ENCODE measurements at places on chromosomes 5 and 9.

DNA sequence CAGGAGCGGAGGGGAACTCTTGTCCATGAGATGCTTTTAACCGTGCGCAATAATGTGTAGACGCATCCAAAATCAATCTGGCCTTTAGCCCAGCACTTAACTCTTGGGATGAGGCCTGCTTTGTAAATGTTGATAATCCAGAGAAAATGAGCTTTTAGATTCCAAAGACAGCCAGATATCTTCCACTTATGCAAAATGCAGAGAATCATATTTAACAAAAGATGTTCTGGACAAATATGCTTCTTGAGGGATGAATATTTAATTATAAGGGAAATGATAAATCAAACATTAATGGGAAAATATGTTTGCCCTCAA, 5.6 kb downstream of the S1PR3 start:
- no peak for DNase-seq

DNA sequence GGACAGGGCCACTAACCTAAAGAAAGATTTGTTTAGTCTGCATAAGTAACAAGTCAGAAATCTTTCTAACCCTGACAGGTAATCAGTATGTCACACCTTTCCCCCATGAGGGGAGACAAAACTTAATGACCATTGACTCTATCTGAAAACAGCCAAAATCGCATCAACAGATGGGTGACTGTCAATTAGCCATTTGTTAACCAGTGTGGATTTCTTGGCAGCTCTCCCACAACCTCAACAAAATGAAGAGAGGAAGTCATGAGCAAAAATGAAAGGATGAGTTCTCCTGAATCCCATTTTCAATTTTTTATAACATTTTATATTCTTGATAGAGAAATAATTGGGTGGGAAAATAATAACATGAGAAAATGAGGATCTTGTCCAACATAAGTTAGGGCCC, 84.6 kb upstream of the SNX2 start:
- DNase-seq = no peak

GRCh38 chr5:179343021-179343718, 2.1 kb downstream of the ADAMTS2 start:
- DNase-seq = no peak

DNA sequence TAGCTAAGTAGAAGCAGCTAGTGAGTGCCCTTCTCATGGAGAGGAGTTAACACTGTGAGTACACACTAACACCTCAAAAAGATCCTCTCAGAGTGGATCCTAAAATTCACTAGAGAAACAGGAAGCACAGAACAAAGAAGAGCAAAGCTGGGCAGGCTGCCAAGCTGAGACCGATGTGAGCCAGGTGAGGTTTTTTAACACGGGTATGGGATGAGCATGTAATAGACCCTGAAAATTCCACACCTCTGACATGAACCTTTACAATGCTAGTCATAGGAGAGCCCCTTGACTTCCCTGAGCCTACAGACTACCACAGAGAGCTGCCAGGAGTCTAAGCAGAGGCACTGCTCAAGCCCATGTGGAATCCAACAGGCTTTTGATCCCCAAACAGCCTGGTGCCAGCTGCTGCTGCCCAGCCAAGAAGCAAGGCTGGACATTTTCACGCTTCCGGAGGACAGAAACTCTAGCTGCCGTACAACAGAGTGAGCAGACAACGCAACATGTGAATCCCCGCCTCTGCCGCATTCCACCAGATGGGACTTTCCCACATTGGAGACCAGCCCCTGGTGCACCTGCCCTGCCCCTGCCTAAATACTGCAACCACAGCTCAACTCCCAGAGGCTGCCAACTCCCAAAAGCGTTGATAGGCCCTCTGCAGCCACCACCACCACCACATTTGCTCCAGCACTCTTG, 280.8 kb downstream of the CDH10 start:
- DNase-seq = no peak

DNA sequence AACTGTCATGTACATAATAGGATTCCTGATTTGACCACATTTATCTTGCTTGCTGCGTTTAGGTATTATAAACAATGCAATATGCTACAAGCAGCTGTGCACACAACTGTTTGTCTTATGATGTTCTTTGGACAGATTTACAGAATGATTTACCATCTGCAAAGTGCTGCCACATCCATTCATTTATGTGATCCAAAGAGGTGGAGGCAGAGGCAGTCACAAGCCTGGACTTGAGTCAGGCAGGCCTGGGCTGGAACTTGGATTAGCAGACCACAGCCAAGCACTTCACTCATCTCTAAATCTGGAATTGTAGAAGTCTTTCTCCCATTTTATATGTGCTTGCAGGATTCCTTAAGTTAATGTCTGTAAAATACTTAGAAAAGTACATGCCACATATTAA, 149.0 kb downstream of the INSYN2B start:
- no peak for DNase-seq

DNA sequence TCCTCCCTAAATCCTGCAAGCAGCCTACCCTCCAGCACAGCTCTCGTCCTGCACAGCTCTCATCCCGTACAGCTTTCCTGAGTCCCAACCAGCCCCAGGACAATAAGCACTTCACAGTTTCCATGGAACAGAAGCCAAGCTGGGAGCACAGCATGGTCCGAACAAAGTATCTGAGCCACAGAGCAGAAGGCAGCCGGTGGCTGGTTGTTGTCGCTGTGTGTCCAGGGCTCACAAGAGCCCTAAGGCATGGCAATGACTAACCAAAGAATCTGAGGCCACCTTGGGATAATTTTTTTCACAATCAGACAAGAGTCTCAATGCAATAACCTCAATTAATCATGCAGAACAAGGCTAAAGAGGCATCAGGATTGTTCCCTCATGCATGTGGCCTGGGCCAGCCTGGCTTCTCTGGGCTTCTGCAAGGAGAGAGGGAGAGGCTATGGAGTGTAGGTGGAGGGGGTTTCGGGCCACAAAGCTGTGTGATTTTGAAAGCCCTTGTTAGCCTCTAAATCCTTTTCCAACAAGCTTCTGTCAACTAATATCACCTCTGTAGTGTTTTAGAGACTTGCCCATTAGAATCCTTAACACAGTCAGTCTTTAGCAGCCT, 323.4 kb downstream of the PIK3R1 start:
- no peak for DNase-seq

DNA sequence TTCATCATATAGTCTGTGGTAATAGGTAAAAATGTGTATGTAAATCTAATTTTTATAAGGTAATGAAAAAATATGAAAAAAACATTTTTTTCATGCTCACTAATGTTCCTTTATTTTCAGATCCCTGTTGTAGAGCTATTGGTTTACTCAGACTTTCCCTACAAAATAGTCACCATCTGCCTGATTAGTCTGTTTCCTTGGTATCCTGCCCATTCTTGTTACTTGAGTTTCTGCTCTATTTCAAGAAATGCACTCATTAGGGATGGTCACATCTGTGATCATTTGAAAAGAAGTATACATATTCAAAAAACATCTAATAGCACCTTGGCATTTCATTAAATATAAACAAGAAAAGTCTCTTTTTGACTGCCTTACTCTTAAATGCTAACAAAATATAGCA, 21.6 kb upstream of the RASA1 start:
- no peak for DNase-seq

DNA sequence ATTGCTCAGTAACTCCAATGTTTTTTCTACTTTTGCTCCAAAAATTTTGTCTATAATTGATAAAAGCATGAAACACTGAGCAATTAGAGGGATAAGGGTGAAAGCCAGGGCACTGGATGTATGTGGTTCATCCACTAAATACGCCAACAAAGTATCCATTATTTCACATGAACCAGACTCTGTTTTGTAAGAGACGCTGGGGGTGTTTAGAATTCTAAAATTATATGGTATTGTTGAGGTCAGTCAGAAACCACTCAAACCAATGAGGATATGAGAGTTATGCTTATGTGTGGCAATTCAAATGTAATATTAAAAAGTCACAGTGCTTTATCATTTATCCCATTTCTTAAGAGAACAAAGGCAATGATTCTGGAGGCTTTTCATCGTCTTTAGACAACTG, 220.2 kb downstream of the EFNA5 start:
- no peak for DNase-seq

DNA sequence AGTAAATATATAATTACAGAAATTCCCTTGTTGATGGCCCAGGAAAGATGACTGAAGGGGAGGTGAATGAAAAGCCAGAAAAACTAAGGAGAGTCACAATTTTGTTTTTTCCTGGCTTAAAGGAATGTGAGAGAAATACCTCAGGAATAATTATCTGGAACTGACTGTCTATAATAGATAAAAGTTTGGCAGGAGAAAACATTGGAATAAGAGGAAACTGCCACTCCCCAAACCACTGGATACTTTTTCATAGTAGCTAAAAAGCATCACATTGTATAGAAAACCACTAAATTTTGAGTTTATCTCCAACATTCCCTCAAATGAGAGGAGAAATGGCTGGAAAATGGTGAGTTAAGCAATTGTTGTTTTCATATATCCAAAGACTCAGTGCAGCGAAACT, 326.0 kb downstream of the NPR3 start:
- DNase-seq = no peak

DNA sequence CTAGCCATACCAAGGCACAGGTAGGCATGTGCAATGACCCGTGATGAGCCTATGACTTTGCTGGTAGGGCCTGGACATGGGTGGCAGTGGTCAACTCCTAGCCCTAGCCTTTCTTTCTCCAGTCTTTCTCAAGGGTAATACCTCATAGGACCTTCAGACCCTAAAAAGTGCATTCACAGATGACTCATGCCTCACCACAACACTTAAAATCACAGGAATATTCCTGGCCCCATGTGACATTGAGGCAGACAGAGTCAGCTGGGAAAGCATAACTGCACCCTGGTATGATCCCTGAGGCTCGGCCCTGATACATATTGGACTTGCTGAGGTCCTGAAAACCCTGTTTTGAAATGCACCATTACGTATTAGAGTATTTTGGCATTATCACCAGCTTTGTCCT, 449.5 kb downstream of the HINT1 start:
- no peak for DNase-seq

GRCh38 chr5:96253140-96253539, 179.9 kb downstream of the PCSK1 start:
- no peak for DNase-seq

GRCh38 chr5:89686081-89686765, 723.3 kb downstream of the CETN3 start:
- DNase-seq = no peak

DNA sequence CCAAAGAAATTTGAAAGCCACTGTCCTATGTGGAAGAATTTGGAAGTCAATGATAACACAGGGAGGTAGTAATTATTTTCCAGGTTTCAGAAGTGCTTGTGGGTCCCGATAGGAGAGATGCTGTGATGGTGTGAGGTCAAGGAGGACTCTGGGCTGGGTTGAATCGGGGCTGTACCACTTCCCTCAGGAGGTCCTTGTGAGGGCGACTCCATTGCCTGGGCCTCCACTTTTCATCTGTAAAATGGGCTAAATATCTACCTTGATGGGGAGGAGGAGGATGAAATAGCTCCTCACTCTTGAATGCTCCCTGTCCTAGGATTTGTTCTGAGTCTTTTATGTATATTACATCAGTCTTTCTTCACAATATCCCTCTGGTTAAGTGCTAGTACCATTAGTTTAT, 59.0 kb downstream of the ROPN1L start:
- no peak for DNase-seq

DNA sequence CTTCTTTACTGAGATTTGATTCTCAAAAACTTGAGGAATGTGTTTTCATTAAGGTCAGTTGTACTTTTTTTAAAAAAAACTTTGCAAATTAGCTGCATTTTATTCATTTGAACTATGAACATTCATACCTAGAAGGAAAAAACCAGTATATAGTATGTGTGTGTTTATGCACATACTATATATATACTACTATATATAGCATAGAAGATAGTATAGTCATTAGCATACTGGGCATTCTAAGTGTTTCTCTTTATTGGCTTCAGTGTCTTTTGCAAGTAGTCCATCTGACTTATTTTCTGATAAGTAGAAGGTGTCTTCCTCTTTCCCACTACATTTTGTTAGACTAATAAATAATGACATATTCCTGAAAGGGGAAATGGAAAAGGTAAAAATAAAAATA, 33.0 kb downstream of the ELOVL7 start:
- no peak for DNase-seq

DNA sequence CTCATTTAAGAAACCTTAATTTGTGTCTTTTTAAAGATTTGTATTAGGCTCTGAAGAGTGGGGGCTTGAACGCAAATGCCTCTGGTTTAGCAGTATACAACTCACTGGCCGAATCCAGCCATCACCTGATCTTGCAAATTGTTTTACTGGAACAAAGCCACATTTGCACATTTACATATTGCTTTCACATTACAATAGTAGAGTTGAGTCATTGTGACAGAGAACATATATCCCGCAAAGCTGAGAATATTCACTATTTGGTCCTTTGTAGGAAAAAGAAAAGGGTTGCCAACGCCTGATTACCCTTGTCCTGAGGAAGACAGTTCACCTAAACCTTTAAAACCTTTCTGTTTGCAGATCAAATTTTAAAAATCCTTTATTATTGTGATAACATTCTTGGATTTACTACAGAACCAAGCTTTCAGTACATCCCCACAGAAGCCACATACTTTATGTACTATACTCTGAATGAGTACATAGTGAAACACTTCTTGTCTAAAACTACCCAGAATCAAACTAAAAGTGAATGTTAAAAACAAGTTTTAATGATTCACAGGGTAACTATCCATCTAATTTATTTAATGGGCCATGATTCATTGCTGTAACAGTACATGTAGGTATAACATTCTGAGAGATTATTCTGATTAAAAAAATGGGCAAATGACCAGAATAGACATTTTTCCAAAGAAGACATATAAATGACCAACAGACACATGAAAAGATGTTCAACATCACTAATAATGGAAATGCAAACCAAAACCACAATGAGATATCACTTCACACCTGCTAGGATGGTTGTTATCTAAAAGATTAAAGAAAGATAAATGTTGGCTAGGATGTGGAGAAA, 161.0 kb downstream of the SLC25A46 start:
- DNase-seq = no peak

- DNase-seq = no peak
Observed at GRCh38 chr5:11890777-11891176, 13.5 kb downstream of the CTNND2 start.

DNA sequence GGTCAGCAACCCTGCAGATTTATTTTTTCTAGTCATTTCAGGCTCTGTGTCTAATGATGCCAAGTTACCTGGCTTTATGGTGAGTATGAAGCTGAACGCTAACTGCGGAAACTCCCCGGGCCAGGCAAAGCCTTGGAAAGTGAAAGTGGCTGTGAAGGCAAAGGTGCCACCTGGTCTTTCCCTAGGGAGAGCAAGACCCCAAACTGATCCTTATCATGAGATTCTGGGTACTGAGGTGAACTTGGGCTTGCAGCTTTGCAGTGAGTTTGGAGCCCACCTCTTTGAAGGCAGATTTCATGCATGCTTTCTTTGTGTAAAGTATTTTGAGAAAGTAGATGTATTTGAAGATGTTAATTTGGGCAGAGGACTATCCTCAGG, 63.3 kb downstream of the CARTPT start:
- no peak for DNase-seq

GRCh38 chr9:127451608-127451857, 223 bp downstream of the LRSAM1 start:
- no peak for DNase-seq

- DNase-seq = no peak
Observed at GRCh38 chr9:134413890-134414623, 87.8 kb downstream of the RXRA start.

All from stimulated activated CD8-positive, alpha-beta memory T cell treated with anti-CD3 and anti-CD28 coated beads, Interleukin-7, amount 100 ng/mL, for 1 hour (primary cell).